ENCODE measurements at places on chromosomes 16 and 17.

- DNase-seq: no peak
Observed at GRCh38 chr16:48901712-48902374, 291.9 kb upstream of the N4BP1 start.

- DNase-seq: no peak
Observed at GRCh38 chr17:6075050-6075449, 4.9 kb downstream of the WSCD1 start.

GRCh38 chr16:19588661-19589060, 33.2 kb downstream of the VPS35L start:
- no peak for DNase-seq

DNA sequence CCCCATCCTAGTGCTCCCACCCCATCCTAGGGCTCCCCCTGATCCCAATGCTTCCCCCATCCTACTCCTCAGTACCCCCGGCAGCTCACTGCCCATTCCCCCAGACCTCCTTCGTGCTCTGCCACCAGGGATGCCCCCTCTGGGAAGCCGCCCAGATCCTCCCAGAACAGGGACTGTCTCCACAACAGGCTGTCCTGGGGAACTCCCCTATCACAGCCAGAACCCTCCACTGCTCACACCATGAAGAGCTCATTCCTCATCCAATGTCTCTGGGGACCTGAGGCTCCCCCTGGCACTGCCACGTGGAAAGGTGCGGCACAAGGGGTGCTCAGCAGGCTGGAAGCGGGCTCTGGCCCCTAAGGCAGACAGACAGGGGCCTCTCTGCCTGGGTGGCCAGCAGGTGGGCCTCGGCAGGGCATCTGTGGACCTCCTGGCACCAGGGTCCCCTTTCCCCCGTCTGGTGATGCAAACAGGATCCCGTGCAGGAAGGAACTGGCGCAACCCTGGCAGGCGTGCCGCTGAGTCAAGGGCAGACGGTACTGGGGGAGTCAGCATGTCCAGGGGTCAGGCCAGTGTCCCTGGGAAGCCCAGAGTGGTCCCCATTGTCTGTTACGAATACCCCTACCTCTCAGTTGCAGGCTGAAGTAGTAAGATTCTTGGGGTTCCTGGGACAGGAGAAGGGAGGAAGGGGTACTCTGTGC, 14.8 kb upstream of the PVALEF start:
- no peak for DNase-seq

DNA sequence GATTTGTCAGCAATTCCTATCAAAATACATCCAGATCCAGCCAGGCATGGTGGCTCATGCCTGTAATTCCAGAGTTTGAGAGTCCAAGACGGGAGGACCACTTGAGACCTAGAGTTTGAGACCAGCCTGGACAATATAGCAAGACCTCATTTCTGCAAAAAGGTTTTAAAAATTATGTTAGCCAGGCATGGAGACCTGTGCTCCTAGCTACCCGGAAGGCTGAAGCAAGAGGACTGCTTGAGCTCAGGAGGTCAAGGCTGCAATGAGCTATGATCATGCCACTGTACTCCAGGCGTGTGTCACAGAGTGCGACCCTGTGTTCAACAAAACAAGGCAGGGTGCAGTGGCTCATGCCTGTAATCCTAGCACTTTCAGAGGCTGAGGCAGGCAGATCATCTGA, 215.2 kb downstream of the CPPED1 start:
- DNase-seq: no peak

DNA sequence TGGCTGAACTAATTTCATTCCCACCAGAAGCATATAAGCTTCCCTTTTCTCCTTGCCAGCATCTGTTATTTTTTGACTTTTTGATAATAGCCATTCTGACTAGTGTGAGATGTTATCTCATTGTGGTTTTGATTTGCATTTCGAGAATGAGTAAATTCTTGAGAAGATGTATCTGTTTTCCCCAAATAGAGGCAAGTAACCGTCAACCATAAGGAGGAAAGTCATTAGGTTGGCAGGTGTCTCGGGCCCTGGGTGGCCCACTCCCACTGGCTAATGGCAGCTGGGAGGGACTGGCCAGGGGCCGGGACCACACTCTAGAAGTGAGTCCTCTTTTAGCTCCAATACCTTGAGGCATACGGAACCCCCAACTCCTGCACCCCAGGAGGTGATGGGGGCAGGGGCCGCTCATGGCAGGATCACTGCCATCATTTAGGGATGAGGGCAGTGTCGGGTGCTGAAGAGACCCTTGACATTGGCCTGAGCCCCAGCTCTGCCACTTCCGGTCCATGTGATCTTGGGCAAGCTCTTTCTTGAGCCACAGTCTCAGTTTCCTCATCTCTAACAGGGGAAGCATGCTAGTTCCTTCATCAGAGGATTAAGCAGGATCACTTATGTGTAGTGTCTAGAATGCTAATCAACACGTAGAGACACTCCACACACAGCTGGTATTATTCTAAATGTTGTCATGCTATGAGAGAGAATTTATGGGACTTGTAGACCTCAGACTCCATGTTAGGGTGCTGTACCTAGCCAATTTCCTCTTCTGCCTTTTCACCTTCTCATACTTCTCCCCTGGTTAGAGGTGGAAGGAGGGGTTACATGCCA, 44.3 kb downstream of the RGS9 start:
- DNase-seq: no peak

- no peak for DNase-seq
Observed at GRCh38 chr17:12510535-12510934, 155.2 kb upstream of the MYOCD start.

DNA sequence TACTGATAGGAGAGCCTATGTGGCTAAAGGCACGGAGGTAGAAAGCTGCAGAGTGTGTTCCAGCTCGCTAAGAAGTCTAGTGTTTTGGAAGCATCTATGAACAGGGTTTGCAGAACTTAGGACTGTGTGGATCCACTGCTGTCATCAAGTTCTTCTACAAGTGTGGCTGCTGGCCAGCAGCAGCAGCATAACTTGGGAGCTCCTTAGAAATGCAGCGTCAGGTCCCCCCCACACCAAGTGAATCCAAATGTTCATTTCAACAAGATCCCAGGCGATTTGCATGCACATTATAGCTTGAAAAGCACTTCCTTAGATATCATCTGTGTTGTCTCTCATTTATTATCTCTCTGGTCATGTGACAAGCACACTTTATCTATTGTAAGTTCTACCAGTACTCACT, 131.9 kb upstream of the SHISA6 start:
- no peak for DNase-seq

- no peak for DNase-seq
Observed at GRCh38 chr16:85072076-85072860, 40.0 kb downstream of the CIBAR2 start.

- peak; percentile 45 for DNase-seq
Observed at GRCh38 chr17:32111141-32111771, 31.0 kb upstream of the RHOT1 start.

DNA sequence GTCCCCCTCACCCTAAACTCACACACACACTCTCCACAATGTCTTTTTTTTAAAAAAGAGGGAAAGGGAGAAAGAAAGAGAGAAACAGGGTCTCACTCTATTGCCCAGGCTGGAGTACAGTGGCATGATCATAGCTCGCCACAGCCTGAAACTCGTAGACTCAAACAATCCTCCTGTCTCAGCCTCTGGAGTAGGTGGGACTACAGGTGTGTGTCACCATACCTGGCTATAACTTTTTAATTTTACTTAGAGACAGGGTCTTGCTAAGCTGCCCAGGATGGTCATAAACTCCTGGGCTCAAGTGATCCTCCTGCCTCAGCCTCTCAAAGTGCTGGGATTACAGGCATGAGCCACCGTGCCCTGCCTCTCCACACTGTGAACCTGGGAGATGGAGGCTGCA, 24.9 kb downstream of the LITAF start:
- no peak for DNase-seq

DNA sequence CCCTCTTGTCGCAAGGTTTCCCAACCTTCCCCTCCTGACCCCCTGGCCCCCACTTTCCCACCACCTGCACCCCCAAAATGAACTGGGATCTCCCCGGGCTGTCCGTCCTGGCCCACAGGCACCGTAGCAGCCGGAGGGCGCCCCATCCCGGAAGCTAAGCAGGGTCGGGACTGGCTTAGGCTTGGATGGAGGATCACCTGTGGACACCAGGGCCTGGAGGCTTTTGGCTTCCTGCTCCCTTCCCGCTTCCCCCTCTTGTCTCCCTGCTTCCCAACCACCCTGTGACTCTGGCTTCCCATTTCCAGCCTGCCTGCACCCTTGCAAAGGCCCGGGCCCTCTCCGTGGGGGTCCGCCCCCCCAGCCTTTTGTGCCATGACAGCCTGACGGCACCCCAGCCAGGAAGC, 2291.3 kb downstream of the TP53TG3F start:
- DNase-seq: no peak

DNA sequence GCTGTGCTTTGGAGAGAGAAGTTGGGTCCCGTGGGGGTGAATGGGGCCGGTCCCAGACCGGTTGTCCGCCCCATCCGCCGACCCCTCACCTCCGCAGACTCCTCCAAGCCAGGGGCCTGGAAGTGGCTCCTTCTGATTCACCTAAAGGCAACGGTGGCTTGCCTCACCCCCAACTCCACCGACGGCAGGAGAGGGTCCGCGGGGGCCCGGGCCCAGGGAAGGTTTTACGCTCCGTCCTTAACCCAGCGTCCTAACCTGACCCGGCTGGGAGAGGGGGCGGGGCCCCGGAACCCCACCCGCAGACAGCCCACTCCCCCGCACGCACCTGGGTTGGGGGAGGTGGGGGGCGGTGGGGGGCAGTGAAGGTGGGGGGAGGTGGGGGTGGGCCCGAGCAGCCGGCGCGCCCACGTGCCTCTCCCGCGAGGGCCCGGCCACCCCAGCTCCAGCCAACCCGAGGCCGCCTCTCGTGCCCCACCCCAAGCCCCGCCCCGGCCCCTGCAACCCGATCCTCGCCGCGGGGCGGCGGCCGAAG, 12.7 kb upstream of the CD300A start:
- peak; percentile 89 for DNase-seq

DNA sequence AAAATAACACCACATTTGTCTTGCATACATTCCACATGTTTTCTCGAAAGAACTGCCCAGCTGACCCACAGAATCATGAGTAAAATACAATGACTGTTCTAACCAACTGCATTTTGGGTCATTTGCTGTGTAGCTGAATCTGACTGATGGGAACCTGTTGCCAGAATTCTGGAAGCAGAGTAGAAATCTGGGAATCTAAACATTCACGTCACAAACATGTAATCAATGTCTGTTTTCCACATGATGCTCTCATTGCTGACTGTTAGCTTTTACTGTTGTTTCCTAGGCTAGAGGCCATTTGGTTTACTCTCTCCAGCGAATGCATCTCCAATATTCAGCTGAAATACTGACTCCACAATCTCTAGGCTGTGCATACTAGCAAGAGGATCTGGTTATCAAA, 710.1 kb downstream of the KCNJ2 start:
- DNase-seq: no peak

DNA sequence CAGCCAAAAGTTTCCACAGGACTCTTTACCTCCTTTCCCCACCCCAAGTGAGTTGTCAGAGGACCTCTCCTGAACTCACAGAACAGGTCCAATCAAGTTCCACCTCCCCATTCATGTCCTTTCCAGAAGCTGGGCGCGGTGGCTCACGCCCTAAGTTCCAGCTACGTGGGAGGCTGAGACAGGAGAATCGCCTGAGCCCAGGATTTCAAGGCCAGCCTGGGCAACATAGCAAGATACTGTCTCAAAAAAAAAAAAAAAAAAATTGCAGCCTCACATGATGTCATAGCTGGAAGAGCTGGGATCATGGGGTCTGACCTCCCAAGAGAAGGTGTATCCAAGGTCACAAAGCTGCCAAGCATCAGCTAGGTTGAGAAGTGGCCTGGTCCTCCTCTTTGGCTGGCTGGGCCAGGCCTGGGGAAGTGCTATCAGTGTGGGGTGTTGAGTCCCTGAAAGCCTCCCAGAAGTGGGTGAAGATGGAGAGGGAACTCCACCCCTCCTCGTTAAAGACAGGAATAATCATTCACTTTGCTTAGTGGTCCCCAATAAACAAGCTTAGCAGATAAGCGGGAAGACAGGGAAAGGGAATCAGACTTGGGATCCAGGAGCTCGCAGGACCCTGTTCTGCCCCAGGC, 5.5 kb upstream of the MNT start:
- no peak for DNase-seq

DNA sequence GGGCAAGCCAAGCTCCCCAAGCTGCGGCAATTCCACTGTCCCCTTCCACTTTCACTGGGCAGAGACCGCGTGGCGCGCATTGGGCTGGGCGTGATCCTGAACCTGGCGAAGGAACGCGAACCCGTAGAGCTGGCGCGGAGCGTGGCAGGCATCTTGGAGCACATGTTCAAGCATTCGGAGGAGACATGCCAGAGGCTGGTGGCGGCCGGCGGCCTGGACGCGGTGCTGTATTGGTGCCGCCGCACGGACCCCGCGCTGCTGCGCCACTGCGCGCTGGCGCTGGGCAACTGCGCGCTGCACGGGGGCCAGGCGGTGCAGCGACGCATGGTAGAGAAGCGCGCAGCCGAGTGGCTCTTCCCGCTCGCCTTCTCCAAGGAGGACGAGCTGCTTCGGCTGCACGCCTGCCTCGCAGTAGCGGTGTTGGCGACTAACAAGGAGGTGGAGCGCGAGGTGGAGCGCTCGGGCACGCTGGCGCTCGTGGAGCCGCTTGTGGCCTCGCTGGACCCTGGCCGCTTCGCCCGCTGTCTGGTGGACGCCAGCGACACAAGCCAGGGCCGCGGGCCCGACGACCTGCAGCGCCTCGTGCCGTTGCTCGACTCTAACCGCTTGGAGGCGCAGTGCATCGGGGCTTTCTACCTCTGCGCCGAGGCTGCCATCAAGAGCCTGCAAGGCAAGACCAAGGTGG, 9.8 kb downstream of the SARM1 start:
- no peak for DNase-seq

- no peak for DNase-seq
Observed at GRCh38 chr17:17987901-17988300, 15.2 kb downstream of the DRC3 start.

DNA sequence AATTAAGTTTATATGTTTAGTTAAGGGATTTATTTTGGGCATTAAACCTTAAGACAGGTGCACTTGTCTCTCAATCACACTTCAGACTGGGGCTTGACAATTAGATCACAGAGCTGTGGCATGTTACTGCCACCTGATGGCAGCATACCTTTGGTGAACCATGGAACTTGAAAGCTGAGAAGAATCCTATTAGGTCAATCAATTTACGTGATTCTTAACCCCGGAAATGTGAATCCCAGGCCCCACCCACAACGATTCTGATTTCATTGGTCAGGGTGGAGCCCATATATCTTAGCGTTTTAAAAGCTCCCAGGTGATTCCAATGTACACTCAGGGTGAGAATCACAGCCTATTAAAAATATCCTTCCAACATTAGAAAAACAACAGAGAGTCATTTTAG, 91.0 kb downstream of the GSG1L start:
- peak; percentile 43 for DNase-seq

DNA sequence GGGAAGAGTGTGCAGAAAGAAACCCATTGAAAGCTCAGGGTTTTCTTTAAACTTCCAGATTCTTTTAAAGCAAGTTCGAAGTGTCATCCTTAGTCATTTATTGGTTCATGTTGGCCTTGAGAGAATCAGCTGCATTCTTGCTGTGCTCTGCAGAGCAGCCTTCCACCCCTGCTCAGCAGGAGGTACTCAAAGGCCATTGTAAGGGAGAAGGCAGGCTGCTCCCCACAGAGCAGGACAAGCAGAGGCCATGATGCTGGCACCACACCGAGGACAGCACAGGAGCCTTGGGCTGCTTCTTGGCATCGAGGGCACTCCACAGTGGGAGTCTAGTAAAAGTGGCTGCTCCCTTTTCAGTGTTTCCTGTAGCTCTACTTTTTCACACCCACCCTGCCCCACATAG, 29.6 kb downstream of the NMT1 start:
- DNase-seq: no peak

Data from NCI-H774 (cell line).